PC-9 (cell line): ENCODE measurements at places on chromosomes 16 and 17. TPM values are rescaled to one million over a fixed set of nuclear protein-coding genes. Genes with fewer than 3 reads are reported as not detected.
A peak's percentile ranks its signal among the peaks of the same experiment; 100 is the strongest.

Gene HOXB8
- 0.70 and 1.3 TPM in 2 replicates for total RNA-seq

Gene TBC1D3H
- total RNA-seq, result not detected in 2 replicates

Gene HASPIN
- 25.1 and 26.8 TPM in 2 replicates for total RNA-seq

GRCh38 chr17:71802663-71803062 is 318.2 kb upstream of the SOX9 start:
- DNase-seq, result no peak

DNA sequence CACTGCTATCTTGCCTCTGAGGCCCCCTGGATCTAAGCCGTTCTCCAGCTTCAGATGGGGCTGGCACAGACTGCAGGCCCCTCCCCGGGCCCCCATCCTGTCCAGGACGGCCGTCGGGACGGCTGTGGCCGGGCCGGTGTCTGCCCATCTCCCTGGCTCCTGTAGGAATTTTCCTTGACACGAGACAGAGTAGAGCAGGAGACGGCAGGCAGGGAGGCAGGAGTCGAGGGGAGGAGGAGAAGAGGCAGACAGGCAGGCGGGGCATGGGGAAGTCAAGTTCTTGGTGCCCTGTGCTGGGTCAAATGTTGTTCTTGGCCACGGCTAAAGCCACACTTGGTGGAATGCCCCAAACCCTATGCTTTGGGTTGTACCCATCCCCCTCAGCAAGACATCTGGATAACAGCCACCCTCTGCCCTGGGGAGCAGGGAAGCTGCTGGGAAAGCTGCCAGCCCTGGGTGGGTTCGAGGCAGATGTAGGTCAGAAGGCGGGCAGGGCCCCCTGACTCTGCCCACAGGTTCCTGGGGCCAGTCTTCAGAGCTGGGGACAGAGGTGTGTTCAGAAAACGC is 4.0 kb downstream of the C1QTNF1 start:
- DNase-seq, result peak; percentile 35

Gene TNFSF13
- 46.4 and 65.4 TPM in 2 replicates for total RNA-seq

- no peak for DNase-seq
Observed at GRCh38 chr17:1957037-1957436, 68.1 kb downstream of the RTN4RL1 start.
